ENCODE measurements at places on chromosomes 13 and 19.

DNA sequence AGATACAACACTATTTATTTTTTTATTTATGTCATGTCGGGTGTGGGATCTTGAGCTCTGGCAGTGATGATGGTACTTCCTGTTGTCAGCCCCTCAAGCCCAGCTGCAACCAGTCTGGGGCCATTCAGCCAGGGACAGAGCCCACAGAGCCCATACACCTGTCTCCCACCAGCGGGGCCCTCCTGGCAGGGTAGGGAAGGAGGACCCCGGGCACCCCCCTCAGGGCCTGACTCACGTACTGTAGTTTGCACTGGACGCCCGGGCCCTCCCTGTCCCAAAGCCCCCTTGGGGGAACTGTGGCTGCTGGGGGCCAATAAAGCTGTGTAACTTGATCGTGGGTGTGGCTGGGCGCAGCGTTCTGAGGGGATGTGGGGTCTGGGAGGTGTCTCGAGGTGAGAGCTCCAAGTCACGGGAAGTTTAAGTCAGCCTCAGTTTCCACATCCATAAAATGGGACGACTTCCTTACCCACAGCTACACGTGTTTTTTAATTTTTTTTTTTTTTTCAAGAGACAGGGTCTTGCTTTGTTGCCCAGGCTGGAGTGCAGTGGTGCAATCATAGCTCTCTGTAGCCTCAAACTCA is 9.5 kb downstream of the ATG4D start:
- no peak for DNase-seq

- no peak for DNase-seq
Observed at GRCh38 chr19:40056505-40056904, 474 bp upstream of the ZNF780B start.

- no peak for DNase-seq
Observed at GRCh38 chr13:112447761-112448603, 71.8 kb downstream of the SPACA7 start.

DNA sequence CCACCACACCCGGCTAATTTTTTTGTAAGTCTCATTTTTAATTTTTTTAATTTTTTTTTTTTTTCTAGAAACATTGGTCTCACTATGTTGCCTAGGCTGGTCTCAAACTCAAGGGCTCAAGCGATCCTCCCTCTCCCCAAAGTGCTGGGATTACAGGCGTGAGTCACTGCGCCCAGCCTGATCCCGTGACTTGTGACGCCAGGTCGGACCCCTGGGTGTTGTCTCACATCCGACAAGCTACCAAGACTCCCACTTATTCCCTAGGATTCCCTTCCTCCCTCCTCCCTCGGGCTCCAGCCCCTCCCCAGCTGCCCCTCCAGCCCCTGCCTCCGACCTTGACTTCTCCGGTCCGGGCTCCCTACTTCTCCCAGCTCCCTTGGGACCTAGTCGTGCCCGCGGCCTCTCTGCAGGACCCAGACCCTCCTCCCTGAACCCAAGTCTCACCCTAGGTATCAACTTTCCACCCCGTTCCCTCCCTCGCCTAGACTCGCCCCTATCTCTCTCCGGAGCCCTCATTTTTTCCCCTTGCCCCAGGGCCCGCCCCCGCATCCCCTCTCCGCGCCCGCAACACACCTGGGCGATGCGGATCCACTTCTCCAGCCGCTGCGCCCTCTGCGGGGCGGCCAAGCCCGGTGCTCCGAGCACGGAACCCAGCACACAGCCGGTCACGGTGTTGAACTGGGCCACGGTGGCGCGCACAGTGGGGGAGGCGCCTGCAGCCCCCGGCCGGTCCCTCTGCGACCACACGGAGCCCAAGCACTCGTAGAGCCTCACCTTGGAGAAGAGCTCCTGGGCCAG is 13.1 kb downstream of the RGL3 start:
- DNase-seq = no peak

GRCh38 chr19:32598022-32598421 is 17.0 kb downstream of the PDCD5 start:
- no peak for DNase-seq

- no peak for DNase-seq
Observed at GRCh38 chr19:12953138-12953798, 3.8 kb downstream of the GADD45GIP1 start.

- DNase-seq = no peak
Observed at GRCh38 chr13:97028441-97029299, 34.4 kb upstream of the OXGR1 start.

DNA sequence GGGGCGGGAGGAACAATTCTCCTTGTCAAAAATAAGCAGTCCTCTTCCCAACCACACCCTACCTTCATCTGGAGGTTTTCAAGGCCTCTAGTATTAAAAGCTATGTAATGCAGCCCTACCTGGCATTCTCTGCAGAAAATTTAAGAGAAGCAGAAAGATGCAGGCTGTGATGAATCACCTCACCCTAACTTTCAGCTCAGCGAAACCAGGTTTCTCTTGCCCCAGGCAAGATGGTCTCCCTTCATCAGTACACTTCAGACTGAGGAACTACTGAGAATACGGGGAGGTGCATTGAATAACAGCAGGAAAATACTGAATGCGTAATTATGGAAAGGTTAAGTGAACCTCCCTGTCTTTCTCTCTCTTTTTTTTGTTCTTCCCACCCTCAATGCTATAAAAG is 437.6 kb upstream of the KLF12 start:
- no peak for DNase-seq

DNA sequence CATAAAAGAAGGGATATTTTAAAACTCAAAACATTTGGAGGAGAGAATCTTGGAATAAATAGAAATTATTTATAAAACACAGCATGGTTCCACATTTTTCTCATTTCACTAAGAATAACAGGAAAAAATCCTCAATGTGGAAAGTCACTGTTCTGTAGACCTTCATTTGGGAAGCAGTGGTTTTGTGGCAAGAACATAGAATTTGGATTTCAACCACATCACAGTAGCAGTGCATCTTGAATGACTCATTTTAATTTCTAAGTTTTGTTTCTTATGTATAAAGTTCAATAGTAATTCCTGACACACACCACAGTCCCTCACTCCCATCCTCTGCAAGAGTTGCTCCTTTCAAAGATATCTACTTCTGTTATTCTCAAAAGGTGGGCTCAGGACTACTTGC is 264.0 kb downstream of the ENOX1 start:
- DNase-seq = no peak

DNA sequence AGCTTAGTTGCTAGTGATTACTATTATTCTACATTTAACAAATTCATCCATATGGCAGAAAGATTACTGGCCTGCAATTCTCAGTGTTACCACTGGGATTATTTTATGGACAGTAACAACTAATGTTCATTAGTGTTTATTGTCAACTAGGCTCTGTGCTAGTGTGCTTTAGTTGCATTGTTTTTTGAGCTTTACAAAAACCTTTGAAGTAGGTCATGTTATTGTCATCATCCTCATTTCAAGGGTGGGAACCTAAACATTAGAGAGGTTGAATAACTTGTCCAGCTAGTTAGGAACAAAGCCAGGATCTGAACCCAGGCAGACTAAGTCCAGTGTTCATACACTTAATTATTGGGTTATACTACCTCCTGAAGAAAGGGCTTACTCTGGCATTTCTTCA is 27.8 kb upstream of the TDRD3 start:
- DNase-seq = no peak

DNA sequence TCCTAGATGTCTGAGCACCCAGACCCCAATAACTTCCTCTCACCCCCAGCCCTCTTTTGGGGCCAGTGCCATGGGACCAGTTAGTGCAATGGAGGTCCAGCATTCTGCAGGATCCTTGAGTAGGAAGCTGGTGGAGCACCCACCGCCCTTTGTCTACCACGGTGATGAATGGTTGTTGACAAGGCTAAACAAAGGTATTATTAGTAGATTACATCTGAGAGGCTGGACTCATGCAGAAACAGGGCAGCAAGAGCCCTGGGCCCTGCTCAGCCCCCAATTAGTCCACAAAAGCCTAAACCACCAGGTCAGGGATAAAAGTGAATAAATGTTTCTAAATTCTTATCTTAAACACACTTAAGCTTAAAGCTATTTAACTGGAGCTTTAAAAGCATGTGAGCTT is 196.5 kb upstream of the TSHZ3 start:
- DNase-seq = no peak

- DNase-seq = no peak
Observed at GRCh38 chr13:66483712-66484111, 746.4 kb downstream of the PCDH9 start.

DNA sequence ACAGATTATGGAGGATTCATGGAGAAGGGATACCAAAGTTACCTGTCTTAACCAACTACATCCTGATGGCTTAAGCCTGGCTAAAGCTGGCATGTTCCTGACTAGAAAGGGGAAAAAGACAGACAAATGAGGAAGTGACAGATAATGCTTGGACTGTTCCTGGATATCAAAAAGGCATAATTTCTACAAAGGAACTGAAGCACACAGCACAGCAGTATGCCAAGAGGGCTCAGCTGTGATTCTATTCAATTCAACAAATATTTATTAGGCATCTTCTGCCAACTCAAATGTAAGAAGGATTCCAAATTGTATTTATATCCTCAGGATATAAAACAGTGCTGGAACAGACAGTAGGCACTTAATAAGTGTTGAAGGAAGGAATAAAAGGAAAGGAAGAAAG is 59.5 kb downstream of the KLF12 start:
- DNase-seq = no peak

DNA sequence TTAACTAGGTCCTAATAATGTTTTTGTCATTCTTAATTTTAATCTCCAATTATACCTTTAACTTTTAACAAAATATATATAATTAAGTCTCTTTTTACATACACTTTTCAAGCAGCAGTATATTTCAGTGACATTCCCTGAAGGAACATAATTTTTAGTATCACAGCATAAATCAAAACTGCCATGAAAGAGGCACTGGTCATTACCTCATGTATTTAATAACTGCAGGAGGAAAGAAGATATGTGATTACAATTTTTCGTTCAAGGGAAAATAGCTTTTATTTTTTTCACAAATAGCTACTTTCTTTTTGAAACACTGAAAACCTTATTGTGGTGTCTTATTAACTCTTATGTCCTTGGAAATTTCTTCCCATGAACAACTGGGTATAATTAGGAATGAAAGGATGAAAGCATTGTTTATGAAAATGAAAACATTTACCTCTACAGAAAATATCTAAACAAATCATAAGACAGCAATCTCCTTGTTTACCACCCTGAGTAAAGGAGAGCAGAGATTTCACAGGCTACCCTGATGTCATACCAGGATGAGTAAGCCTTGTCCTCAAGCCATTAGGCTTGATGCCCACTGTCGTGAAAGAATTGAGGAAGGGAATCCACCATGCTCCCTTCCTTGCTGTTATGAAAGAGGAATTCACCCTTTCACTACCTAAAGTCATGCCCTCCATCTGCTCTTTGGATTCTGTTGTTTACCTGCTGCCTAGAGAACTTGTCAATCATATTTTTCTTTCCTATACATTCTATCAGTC is 877.2 kb upstream of the PCDH20 start:
- DNase-seq = no peak

- DNase-seq = no peak
Observed at GRCh38 chr13:27599845-27600553, 20.3 kb downstream of the LNX2 start.

DNA sequence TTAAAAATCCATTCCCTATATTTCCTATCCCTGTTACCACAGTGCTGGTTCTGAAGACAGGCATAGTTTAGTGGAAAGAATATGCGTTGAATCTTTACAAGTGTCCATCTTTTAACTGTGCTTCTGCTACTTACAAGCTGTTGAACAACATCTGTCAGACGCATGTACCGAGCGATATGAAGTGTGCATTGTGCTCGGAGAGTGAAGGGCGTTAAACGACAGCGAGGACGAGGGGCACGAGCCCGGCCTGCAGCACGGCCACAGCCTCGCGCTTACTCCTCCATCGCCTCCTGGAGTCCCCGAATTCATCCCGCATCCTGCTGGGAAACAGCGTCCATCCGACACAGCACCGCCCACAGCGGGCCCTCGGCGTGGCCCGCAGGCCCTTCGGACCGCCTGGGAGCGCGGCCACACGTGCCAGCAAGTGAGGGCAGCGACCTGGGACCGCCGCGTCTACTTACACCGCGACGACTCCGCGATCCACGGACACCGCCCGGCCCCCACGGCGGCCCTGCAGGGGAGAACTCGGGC is 514 bp downstream of the PCID2 start:
- no peak for DNase-seq

DNA sequence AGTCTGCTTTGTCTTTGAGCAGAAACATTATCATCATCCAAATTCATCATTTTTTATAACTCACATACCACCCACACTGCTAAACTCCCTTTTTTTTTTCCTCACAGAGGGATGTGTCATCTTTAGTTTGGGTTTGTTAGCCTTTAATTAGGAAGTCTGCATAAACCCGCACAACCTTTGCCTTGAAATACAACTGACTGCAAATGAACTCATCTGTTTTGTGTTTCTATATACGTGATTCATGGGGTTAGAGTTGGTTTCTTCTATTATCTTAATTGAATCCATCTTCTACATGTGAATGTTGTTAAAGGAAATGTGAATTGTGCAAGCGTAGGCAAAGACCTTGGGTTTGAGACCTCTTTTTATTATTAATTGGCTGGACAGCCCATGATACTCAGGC is 102.7 kb downstream of the SLAIN1 start:
- DNase-seq = no peak

DNA sequence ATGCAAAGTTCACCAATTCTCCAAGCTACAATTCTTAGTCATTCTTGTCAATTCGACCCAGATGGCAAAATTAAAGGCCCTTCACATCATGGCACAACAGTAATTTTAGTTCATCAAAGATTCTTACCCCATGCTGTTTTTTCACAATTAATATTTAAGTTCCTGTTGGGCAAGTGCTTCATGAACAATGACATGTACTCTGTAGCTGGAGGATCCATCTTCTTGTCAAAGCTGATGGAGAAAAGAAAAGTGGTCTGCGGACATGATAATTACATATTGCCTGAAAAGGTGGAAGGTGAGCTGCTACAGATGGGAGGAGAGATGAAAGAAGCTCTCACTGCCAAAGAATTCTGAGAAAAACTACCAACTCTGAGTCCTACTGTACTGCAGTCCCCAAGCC is 1370.3 kb upstream of the SLC10A2 start:
- no peak for DNase-seq

DNA sequence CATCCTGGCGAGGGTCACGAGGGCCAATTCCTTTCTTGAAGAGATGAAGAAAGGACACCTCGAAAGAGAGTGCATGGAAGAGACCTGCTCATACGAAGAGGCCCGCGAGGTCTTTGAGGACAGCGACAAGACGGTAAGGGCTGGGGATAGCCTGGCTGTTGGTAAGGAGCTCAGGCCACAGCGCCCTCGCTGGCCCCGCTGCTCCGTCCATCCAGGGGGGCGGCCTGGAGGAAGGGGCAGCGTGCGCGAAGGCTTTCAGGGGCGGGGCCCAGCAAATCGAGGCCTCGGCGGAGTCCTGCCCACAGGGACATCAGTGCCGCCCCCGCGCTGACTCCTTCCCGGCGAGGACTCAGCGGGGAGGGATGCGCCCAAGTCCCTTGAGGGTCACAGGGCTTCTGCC is 6.9 kb downstream of the F10 start:
- DNase-seq = no peak

Measured in iPS DF 19.7 (cell line).